ENCODE measurements at places on chromosomes 4 and X. TPM values are rescaled to one million over a fixed set of nuclear protein-coding genes. Genes with fewer than 3 reads are reported as not detected.
A peak's percentile ranks its signal among the peaks of the same experiment; 100 is the strongest.

GRCh38 chrX:118025226-118025625 is 91.4 kb downstream of the KLHL13 start:
- peaks cover 10% of the 10 kb centered on the region for H3K36me3 ChIP-seq
- no peaks in the 10 kb centered on the region for H3K4me1 ChIP-seq
- H3K27ac ChIP-seq = no peak overlapping the region
- DNase-seq = no peak
- no peaks in the 10 kb centered on the region for H3K27me3 ChIP-seq

Gene PRKG2
- 5.9 TPM for total RNA-seq

Gene PALLD
- 0.08 TPM for total RNA-seq

DNA sequence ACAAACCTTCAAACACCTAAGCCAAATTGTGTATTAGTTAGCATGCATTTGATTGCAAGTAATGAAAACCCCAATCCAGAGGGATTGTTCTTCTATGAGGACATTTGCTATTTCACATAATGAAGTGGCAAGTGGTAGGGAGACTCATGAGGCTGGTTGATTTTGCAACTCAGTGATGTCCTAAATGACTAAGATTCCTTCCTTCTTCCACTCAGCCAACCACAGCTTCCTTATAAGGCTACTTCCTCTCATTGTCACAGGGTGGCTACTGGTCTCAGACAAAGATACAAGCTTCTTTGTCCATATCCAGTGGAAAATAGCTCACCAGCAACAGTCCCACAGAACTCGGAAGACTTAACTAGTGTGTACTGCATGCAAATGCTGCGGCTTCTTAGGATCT is 5.3 kb upstream of the OTC start:
- H3K4me3 ChIP-seq = no peak overlapping the region
- H3K36me3 ChIP-seq = no peaks in the 10 kb centered on the region
- H3K4me1 ChIP-seq = no peaks in the 10 kb centered on the region

DNA sequence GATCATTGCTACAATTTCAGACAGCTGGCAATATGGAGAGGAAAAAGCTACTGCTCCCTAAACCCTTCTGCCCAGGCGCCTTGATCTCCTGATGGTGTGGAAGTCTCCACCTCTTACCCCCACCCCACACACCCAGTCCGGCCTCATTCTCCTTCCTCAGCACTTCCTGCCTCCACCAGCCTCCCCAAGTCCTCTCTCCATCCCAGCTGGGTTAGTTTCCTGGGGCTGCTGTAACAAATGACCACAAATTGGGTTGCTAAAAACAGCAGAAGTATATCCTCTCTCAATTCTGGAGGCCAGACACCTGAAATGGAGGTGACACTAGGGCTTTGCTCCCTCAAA is 1.1 kb upstream of the CCNQ start:
- peak overlapping the region; percentile 80 for H3K27ac ChIP-seq
- peaks cover 9% of the 10 kb centered on the region for H3K36me3 ChIP-seq
- no peak for DNase-seq
- H3K4me1 ChIP-seq = peaks cover 22% of the 10 kb centered on the region

GRCh38 chrX:151821226-151821625 is 86.7 kb downstream of the CNGA2 start:
- no peaks in the 10 kb centered on the region for H3K27me3 ChIP-seq
- no peak for DNase-seq
- H3K27ac ChIP-seq = no peak overlapping the region
- H3K4me3 ChIP-seq = no peak overlapping the region
- H3K36me3 ChIP-seq = no peaks in the 10 kb centered on the region

Gene SGMS2
- total RNA-seq = not detected

DNA sequence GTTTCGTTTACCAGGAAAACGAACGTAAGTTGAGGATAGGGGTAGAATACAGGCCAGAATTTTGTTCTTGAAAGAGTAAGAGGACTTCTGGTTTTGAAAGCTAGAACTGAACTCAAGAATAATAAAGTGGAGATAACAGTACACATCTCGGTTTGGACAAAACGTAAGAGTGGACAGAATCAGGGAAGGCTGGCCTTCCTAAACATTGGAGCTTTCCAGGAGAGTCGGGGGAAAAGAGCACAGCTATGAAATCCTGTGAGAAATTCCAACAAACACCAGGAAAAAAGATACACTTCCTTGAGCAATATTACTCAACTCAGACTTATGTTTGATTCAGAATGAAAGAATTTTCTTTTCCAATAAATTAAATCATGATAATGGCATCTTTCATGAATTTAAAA is 1.2 kb downstream of the CTSO start:
- H3K27me3 ChIP-seq = peaks cover 3% of the 10 kb centered on the region
- no peak overlapping the region for H3K27ac ChIP-seq
- H3K36me3 ChIP-seq = peaks cover 3% of the 10 kb centered on the region
- DNase-seq = no peak
- peaks cover 7% of the 10 kb centered on the region for H3K4me1 ChIP-seq

Gene MAGEA2B
- total RNA-seq = not detected

- H3K4me1 ChIP-seq = no peaks in the 10 kb centered on the region
- no peak overlapping the region for H3K27ac ChIP-seq
- no peaks in the 10 kb centered on the region for H3K36me3 ChIP-seq
- DNase-seq = no peak
- no peak overlapping the region for H3K4me3 ChIP-seq
- H3K27me3 ChIP-seq = no peaks in the 10 kb centered on the region
These were observed 44.6 kb upstream of the ANKRD50 start for GRCh38 chr4:124757126-124757525.

- no peaks in the 10 kb centered on the region for H3K4me1 ChIP-seq
- DNase-seq = no peak
- no peaks in the 10 kb centered on the region for H3K36me3 ChIP-seq
- H3K4me3 ChIP-seq = no peak overlapping the region
- H3K27me3 ChIP-seq = no peaks in the 10 kb centered on the region
These were observed 75.0 kb downstream of the HS6ST2 start for GRCh38 chrX:132883358-132883915.

- H3K27me3 ChIP-seq = no peaks in the 10 kb centered on the region
- no peaks in the 10 kb centered on the region for H3K4me1 ChIP-seq
- no peaks in the 10 kb centered on the region for H3K36me3 ChIP-seq
- H3K27ac ChIP-seq = no peak overlapping the region
- no peak overlapping the region for H3K4me3 ChIP-seq
These were observed 45.3 kb downstream of the PCYT1B start for GRCh38 chrX:24601858-24602257.

GRCh38 chrX:9677098-9677739 is 88.4 kb downstream of the GPR143 start:
- H3K27me3 ChIP-seq = no peaks in the 10 kb centered on the region
- H3K36me3 ChIP-seq = peaks cover 7% of the 10 kb centered on the region
- H3K4me1 ChIP-seq = peaks cover 15% of the 10 kb centered on the region
- no peak overlapping the region for H3K27ac ChIP-seq
- no peak for DNase-seq

Gene PRRG1
- not detected for total RNA-seq

DNA sequence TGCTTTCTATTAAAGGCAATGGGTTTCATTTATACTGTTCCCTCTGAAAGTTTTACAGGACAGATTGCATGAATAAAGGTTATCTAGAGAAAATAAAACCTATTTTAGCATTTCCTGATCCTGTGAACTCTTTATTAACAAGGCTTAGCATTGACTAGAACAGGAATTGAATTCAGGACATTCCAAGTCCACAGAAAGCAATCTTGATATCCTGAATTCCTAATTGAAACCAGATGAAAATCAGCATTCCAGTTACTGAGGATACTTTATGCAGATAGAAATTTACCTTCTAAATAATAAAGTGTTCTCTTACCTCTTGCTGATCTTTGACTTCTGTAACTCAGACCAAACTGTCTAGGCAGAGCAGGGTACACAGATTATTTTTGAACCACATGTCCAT is 151.4 kb downstream of the ZNF518B start:
- DNase-seq = no peak
- H3K4me1 ChIP-seq = no peaks in the 10 kb centered on the region
- H3K4me3 ChIP-seq = no peak overlapping the region
- no peaks in the 10 kb centered on the region for H3K36me3 ChIP-seq
- no peak overlapping the region for H3K27ac ChIP-seq

DNA sequence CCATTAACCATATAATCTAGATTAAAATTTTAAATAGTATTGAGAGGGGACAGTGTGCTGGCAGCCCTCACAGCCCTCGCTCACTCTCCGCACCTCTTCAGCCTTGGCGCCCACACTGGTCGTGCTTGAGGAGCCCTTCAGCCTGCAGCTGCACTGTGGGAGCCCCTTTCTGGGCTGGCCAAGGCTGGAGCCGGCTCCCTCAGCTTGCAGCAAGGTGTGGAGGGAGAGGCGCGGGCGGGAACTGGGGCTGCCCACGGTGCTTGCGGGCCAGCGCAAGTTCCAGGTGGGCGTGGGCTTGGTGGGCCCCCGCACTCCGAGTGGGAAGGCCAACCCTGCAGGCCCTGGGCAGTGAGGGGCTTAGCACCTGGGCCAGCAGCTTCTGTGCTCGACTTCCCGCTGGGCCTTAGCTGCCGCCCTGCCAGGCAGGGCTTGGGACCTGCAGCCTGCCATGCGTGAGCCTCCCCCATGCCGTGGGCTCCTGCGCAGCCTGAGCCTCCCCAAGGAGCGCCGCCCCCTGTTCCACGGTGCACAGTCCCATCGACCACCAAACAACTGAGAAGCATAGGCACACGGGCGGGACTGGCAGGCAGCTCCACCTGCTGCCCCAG is 32.8 kb upstream of the CFAP299 start:
- DNase-seq = no peak
- H3K36me3 ChIP-seq = no peaks in the 10 kb centered on the region
- H3K27me3 ChIP-seq = peaks cover 10% of the 10 kb centered on the region
- H3K4me3 ChIP-seq = no peak overlapping the region
- no peaks in the 10 kb centered on the region for H3K4me1 ChIP-seq

GRCh38 chr4:188624370-188624769 is 485.1 kb downstream of the TRIML1 start:
- H3K27me3 ChIP-seq = no peaks in the 10 kb centered on the region
- H3K4me1 ChIP-seq = no peaks in the 10 kb centered on the region
- H3K27ac ChIP-seq = no peak overlapping the region
- peaks cover 5% of the 10 kb centered on the region for H3K36me3 ChIP-seq
- no peak overlapping the region for H3K4me3 ChIP-seq

DNA sequence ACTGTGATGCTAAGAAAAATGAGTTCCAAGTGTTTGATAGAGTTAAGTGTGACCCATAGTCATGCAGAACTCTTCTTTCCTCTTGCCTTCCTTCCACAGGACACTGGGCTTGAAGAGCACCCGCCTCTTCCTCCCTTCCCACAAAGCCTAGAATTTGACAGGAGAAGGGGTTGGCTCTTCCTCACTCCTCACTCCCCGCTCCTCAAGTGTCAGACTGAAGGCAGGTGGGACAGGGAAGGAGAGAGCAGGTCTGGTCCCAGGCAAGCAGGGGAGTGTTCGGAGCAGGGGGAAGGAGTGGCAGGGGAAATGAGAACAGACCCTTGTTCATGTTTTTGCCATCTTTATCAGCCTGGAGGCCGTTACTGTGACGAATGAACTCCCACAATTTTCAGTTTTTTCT is 10.7 kb downstream of the MAGED2 start:
- no peak overlapping the region for H3K27ac ChIP-seq
- H3K36me3 ChIP-seq = peaks cover 23% of the 10 kb centered on the region
- H3K4me3 ChIP-seq = no peak overlapping the region
- no peaks in the 10 kb centered on the region for H3K27me3 ChIP-seq

DNA sequence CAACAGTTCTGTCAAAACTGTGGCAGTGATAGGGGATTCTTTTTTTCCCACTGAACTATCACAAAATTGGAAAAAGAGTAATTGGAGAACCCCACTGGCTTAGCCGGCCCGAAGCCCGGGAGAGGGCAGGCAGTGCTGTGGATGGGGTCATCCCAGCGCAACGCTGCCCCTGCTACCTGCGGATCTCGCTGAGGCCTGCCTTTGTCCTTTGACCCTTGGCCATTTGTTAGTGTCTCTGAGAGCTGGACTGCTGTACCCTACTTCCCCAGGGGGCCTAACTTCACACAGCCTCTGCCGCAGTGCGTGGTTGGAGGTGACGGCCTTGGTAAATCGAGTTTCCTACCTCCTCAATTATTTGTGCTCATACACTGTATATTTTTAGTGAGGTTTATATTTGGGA is 43.0 kb upstream of the MSANTD1 start:
- no peak overlapping the region for H3K4me3 ChIP-seq
- peaks cover 37% of the 10 kb centered on the region for H3K36me3 ChIP-seq
- no peak for DNase-seq
- H3K27ac ChIP-seq = no peak overlapping the region

GRCh38 chr4:140856621-140857062 is 100.5 kb upstream of the TBC1D9 start:
- H3K27me3 ChIP-seq = peaks cover 2% of the 10 kb centered on the region
- H3K4me1 ChIP-seq = no peaks in the 10 kb centered on the region
- DNase-seq = no peak
- no peak overlapping the region for H3K4me3 ChIP-seq

- no peak for DNase-seq
- H3K27me3 ChIP-seq = no peaks in the 10 kb centered on the region
- peaks cover 6% of the 10 kb centered on the region for H3K4me1 ChIP-seq
- no peak overlapping the region for H3K4me3 ChIP-seq
- no peaks in the 10 kb centered on the region for H3K36me3 ChIP-seq
These were observed 19.6 kb upstream of the TMEM184C start for GRCh38 chr4:147597561-147597960.

All from naive thymus-derived CD8-positive, alpha-beta T cell (primary cell).